Body of pancreas (tissue), 4 donors: ENCODE measurements at places on chromosomes 6 and 20. TPM values are rescaled to one million over a fixed set of nuclear protein-coding genes. Genes with fewer than 3 reads are reported as not detected.

The REM1 gene
- total RNA-seq = 1.0 TPM

The NOX3 gene
- total RNA-seq = not detected

The EBF4 gene
- 13.0 TPM for total RNA-seq

The GRM1 gene
- total RNA-seq = not detected

The FAM83C gene
- not detected for total RNA-seq

The CALHM4 gene
- total RNA-seq = not detected

The VPS16 gene
- 21.3 TPM for total RNA-seq

The ABCF1 gene
- total RNA-seq = 37.6 TPM

The OR2J3 gene
- total RNA-seq = not detected

The MEP1A gene
- not detected for total RNA-seq

The PKIB gene
- not detected for total RNA-seq

The CST9L gene
- not detected for total RNA-seq

The LAMA5 gene
- total RNA-seq = 115 TPM

The TMEM244 gene
- total RNA-seq = not detected

The ADGRF5 gene
- total RNA-seq = 4.9 TPM

The C6orf58 gene
- total RNA-seq = not detected

The SNTA1 gene
- 22.6 TPM for total RNA-seq

The GATA5 gene
- total RNA-seq = not detected

The OLIG3 gene
- not detected for total RNA-seq

The NHLRC1 gene
- total RNA-seq = 1.3 TPM

The RRAGD gene
- total RNA-seq = 9.3 TPM

The C20orf202 gene
- total RNA-seq = not detected

The PXDC1 gene
- 35.6 TPM for total RNA-seq

The SLC17A4 gene
- total RNA-seq = 4.0 TPM

The ZNF311 gene
- not detected for total RNA-seq

The SLC32A1 gene
- total RNA-seq = not detected

The CRYBG1 gene
- total RNA-seq = 11.5 TPM

The SLC25A27 gene
- total RNA-seq = 36.8 TPM

The SSTR4 gene
- not detected for total RNA-seq

The CCN6 gene
- total RNA-seq = not detected

The MAP7 gene
- 19.7 TPM for total RNA-seq
